ENCODE measurements at places on chromosomes 7 and 10.

- no peak for DNase-seq
These were observed 6.7 kb downstream of the SLC26A4 start for GRCh38 chr7:107667341-107667740.

GRCh38 chr10:124821520-124821919 lies 19.9 kb downstream of the ABRAXAS2 start:
- no peak for DNase-seq

- DNase-seq, result no peak
These were observed 49.3 kb upstream of the GNA12 start for GRCh38 chr7:2893411-2893861.

DNA sequence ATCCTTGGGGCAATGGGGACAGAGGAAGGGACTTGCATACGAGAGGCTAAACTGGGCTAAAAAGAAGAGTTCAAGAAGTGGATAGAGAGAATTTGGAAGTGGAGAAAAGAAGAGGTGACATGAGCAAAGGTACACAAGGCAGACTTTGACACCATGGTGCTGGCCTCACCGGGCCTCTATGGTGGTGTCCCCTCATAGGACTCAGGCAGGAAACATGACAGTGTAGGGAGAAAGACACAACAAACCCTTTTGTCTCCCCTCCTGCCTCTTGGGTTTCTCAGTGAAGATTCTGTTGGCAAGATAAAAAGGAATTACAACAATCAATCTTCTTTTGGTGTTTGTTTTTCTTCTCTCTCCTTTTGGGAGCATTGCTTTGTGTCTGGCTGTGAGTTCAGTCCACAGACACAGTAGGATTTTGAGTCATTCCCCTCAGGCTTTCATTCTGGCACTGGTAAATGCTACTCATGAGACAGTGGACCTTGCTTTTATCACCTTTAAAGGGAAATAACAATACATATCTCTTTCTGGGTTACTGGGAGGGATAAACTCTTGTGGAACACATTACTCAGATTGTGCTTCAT lies 827.7 kb downstream of the TNS3 start:
- DNase-seq, result no peak

GRCh38 chr10:15744217-15744865 lies 24.6 kb upstream of the ITGA8 start:
- peak; percentile 1 for DNase-seq

GRCh38 chr10:59332581-59332980 lies 29.8 kb downstream of the FAM13C start:
- DNase-seq, result no peak

DNA sequence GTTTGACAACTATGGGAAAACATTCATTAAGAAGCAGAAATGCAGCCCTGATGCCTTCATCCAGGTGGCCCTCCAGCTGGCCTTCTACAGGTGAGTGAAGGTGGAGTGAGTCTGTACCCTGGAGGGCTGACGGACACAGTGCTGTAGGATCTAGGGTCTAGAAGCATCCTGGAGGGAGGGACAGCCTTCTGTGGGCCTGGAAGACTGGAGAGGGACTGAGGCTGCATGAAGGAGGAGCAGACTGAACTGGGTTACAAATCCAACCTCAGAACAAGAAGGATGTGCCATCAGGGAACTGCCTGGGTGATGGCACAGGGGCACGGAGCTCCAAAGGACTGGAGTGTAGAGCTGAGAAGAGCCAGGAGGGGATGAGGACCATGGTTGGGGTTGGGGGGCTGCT lies 27.5 kb upstream of the C10orf53 start:
- DNase-seq, result no peak

GRCh38 chr10:78408671-78409472 lies 375.2 kb downstream of the RPS24 start:
- DNase-seq, result no peak

GRCh38 chr7:68485253-68485917 lies 1112.9 kb upstream of the AUTS2 start:
- no peak for DNase-seq

DNA sequence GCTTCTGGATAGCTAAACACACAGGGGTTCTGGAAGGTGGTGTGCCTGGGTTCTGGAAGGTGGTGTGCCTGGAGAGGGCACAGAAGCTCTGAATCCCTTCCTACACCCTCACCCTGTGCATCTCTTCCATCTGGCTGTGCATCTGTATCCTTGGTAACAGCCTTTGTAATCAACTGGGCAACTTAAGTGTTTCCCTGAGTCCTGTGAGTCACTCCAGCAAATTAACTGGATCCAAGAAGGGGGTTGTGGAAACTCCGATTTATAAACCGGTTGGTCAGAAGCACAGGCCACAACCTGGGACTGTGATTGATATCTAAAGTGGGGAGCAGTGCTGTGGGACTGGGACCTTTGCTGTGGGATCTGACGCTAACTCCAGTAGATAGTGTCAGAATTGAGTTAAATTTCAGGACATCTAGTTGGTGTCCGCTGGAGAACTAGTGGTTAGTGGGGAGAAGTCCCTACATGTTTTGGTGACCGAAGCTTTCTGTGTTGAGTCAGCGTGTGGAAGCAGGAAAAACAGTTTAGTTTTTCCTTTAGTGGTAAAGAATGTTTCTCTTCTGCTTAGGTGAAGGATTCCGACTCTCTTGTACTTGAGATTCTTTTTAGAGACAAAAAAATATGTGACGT lies 228.1 kb downstream of the BMPER start:
- DNase-seq, result no peak

- no peak for DNase-seq
These were observed 214.4 kb upstream of the CELF2 start for GRCh38 chr10:10803278-10803677.

GRCh38 chr7:106717254-106717954 lies 56.4 kb upstream of the CCDC71L start:
- DNase-seq, result no peak

DNA sequence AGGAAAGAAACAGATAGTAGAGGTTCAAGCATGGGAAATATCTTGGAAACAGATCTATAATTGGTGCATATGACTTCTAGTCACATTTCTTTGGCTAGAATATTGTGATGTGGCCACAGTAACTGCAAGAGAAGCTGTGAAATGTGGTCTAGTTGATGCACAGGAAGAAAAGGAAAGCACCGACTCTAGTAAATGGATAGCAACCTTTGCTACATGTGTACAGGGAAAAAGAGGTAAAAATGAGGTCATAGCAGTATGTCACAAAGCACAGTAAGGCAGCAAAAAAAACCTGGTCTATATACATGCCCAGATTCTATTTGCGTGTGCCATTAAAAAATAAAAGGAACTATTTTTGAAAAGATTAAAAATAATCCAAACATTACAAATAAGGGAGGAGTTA lies 102.6 kb upstream of the LRRN3 start:
- no peak for DNase-seq

- no peak for DNase-seq
These were observed 7.2 kb upstream of the C1GALT1 start for GRCh38 chr7:7175075-7175695.

DNA sequence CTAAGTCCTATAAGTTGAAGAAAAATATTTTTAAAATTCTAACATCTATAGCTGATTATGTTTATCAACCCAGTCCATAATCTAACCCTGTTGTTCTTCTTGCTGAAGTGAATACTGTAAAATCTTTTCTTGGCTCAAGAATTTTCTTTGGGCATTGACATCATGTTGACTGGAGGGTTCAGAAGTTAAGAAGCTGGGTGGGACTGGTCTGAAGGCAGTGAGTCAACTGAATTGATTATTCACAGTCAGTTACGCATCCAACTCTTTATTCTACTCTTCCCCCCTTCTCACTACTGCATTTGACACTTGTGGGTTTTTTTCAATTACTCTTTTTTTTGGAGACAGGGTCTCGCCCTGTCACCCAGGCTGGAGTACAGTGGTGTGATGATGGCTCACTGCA lies 31.0 kb downstream of the DENND2A start:
- no peak for DNase-seq

DNA sequence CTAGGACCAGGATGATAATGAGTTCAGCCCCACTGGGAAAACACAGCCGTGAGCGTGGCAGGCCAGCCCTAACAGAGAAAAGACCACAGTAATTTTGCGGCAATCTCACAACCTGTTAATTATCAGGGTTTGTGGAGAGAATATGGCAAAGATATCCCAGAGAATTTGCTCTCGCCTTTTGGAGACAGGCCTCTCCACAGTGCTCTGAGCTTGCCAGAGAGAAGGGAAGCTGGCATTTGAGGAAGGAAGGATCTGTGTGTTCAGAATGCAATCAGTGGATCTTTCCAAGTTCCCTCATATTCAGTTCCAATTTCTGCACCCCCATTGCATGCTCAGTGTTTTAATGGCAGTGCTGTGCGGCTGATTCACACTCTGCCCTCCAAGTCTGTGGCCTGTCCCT lies 60.2 kb downstream of the PLPP4 start:
- no peak for DNase-seq

GRCh38 chr10:31477584-31477983 lies 158.6 kb downstream of the ZEB1 start:
- no peak for DNase-seq

GRCh38 chr10:13161857-13162271 lies 506 bp downstream of the MCM10 start:
- no peak for DNase-seq

- DNase-seq, result no peak
These were observed 50.2 kb upstream of the PIK3CG start for GRCh38 chr7:106814887-106815286.

DNA sequence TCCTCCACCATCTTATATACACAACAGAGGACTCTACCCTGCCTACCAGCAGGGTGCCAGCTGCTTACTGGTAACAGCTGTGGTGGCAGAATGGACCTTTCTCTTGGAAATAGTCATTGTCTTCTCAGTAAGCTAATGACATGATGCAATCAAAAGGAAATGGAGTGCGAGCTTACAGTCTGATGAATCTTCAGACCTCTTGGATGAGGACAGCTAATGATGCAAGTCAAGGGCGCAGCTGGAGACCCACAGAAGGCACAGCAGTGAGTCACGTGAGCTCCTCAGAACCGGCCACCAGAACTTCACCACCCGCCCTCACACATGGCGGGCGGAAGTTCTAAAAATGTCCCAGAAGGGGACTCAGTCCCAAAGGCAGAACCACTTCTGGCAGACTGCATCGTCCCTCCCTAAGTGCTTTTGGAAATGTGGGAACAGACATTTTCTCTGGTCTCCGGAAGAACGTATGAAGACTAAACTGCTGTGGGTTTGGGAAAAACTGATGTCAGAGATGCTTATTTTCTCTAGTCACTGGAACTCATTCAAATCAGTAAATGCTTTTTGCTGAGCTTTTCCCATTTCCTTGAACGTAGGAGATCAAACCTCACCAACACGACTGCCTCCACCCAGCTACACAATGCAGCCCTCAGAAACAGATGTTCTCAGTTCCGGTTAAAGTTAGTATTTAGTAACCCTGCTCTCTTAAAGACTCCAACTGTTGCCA lies 96.4 kb downstream of the FAS start:
- no peak for DNase-seq

DNA sequence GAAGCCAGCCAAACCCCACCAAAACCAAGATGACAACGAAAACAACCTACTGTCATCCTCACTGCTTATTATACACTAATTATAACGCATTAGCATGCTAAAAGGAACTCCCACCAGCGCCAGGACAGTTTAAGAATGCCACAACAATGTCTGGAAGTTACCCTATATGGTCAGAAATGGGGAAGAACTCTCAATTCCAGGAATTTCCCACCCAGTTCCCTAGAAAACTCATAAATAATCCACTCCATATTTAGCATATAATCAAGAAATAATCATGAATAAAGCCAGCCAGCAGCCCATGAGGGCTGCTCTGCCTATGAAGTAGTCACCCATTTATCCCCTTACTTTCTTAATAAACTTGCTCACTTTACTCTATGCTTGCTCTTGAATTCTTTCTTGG lies 20.8 kb downstream of the MICU1 start:
- DNase-seq, result no peak

DNA sequence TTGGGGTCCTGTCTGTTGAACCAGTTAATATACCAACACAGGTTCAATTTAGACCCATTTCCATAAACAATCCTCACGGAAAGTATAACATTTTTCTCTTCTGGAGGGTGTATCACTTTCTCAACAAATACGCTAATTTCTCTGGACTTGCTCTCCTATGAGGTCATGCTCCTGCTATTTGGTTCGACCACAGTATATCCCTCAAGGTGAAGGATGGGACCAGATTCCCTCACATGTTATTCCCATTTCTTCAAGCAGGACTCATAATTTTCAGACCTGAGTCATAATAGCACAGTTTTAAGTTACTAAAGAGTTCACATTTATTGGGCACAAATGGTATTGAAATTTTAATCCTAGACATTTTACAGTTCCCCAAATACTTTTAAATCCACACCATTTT lies 57.2 kb downstream of the ADAM12 start:
- no peak for DNase-seq

- no peak for DNase-seq
These were observed 9.1 kb downstream of the C10orf62 start for GRCh38 chr10:97598407-97599271.

DNA sequence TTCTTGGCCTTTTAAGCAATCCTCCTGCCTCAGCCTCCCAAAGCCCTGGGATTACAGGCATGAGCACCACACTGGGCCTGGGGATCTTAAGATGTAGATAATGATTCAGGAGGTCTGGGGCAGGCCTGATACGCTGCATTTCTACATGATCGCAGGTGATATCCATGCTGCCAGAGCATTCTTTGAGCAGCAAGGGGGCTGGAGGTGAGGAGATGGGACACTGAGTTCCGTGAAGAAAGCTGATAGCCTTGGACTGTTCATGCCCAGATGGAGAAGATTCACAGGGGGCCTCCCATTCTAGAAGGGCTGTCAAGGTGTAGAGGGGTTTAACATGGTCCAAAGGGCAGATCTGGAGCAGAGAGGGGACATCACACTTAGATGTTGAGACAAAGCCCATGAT lies 480.3 kb downstream of the RPS24 start:
- DNase-seq, result no peak

DNA sequence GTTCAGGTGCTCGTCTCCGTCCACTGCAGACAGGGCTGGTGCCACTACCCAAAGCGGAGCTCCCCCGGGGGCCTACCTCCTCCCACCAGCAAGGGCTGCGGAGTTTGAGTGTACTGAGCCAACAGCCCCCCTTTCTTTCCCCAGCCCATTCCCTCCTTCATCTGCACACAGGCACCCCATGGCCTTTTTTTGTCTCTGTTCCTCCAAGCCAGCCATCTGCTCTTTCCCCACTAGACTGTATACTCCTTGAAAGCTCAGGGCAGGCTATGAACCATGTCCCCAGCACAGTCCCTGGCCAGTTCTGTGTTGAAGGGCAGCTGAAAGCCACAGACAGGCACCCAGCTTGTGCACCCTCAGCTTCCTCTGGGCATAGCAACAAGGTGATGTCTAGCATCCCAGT lies 99.4 kb downstream of the ZMIZ1 start:
- DNase-seq, result no peak
